ENCODE measurements at places on chromosomes 1 and 21. TPM values are rescaled to one million over a fixed set of nuclear protein-coding genes. Genes with fewer than 3 reads are reported as not detected.

GJA8 gene
- 1.1 TPM for total RNA-seq

S100A13 gene
- total RNA-seq, result 53.3 TPM

IRF6 gene
- total RNA-seq, result 118 TPM

- no peaks in the 10 kb centered on the region for H3K36me3 ChIP-seq
- no peak overlapping the region for H3K4me3 ChIP-seq
- no peak for DNase-seq
- no peaks in the 10 kb centered on the region for H3K27me3 ChIP-seq
Observed at GRCh38 chr1:223046011-223046410, 97.0 kb downstream of the TLR5 start.

- H3K4me3 ChIP-seq, result no peak overlapping the region
- no peak overlapping the region for H3K27ac ChIP-seq
- DNase-seq, result no peak
- H3K4me1 ChIP-seq, result no peaks in the 10 kb centered on the region
- no peaks in the 10 kb centered on the region for H3K36me3 ChIP-seq
Observed at GRCh38 chr1:165858364-165858823, 31.0 kb downstream of the UCK2 start.

GRCh38 chr1:244918421-244919319, 54.3 kb upstream of the HNRNPU start:
- no peaks in the 10 kb centered on the region for H3K36me3 ChIP-seq
- no peaks in the 10 kb centered on the region for H3K4me1 ChIP-seq
- peak; percentile 8 for DNase-seq
